Activated naive CD8-positive, alpha-beta T cell treated with anti-CD3 and anti-CD28 coated beads, Interleukin-2, amount 50 U/mL, for 16 hours (primary cell): ENCODE measurements at places on chromosomes 12 and 14.

DNA sequence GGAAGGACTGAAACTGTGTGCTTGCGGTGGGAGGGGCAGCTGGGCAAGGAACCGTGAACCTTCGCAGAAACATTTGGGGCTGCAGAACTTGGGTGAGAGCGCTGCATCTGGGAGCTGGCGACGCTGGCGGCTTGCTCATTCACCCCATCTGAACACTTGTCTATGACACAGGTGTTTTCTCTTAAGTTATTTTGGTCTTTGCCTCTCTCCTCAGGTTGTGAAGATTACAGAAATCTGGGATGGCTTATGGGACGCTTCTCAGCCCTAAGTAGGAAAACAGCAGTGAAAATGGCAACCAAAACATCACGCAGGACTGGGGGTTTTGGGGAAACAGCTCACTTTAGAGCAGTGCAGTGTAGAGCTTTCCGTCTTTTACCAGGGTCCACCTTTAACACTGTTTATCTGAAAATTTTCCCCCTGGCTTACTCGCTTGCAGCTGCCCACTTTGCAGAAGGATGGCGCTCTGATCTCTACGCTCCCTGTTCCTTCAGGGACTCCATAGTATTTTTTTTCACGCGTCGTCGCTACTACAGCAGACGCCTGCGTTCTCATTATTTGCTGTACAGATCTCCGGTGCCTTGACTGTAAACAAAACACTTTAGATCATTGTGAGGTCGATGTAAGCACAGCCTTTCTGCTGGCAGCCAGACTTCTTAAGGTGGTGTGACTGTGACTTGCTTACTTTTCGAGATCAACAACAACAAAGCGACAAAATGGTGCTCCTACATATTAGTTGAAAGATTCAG lies 2.7 kb upstream of the CDKN1B start:
- no peak for DNase-seq

GRCh38 chr12:116053479-116054200 lies 223.9 kb downstream of the MED13L start:
- DNase-seq = no peak

- DNase-seq = no peak
Measured at GRCh38 chr14:104600805-104601204, 3.8 kb downstream of the TMEM179 start.

DNA sequence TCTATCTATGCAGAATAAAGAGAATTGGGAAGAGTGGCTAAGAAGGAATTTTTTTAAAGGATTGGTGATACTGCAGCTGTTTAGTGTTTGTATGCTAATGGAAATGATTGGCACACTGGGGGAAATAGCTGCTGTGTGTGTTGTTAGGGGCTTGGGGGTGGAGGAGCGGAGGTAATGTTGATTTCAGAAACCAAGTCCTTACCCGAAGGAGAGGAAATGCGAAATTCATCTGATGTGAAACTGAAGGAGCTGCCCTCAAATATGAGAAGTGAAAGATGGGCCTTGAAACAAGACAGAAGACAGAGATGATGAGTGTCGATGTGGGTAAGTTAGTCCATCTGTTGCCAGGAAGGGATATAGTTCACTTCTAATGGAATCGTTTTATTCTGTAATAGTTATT lies 21.2 kb upstream of the RNASE12 start:
- DNase-seq = no peak

- DNase-seq = no peak
Measured at GRCh38 chr14:98323836-98324235, 948.2 kb downstream of the BCL11B start.

DNA sequence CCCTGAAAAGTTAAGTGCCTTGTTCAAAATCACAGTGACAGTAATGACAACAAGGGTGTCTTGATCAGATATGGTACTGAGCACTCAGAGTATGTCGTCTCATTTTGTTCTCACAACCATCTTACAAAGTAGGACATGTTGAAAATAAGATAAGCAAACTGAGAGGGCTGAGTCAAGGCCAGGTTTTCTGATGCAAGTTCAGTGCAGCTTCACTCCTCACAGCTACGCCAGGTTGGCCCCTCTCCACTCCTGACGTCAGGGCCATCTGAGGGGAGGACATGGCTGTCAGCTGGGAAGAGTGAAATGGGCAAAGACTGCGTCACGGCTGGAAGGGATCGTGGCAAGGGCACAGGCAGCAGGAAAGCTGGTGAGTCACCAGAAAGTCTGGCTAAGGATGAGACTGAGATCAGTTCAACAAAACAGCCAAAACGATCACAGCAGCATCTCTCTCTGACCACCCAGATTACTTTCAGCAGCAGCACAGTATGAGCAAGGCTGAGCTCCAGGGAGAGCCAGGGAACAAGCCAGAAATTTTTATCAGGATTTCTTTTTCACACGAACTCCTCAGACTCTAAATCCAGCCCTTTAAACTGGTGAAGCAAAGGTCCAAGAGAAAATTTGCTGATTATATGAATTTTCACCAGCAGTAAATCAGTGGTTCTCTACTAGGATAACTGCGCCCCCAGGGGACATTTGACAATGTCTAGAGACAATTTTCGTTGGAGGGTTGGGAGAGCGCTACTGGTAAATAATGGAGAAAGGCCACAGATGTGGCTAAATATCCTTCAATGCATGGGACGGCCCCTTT lies 297.9 kb upstream of the AMIGO2 start:
- DNase-seq = no peak

DNA sequence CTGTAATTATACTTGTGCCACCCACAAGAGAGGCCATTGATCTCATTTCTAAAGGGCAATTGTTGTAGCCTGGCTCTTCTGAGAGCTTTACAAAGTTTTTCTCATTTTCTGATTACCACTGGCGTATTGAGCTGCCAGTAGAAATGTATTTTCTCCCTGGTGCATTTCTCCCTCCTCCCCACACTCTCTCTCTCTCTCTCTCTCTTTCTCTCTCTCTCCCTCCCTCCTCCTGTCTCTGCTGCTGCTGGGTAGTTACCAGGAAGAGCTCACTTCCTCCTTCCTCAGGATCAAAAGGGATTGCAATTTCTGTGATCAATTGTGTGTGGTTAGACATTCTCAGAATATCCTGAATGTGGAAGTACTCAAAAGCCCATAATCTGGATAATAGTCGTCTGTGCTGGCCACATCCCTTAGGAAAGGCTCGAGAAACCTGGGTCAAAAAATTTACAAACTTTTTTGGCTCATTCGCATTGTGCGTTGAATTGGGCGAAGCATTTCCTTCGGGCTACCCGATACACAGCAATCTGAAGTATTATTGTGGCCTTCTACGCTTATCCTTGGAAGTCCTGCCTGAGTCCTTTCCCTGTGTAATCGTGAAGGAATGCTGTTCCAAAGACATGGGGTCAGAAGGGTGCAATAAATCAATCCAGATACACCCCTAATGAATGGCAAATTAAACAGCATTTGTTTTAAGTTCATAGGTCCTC lies 254.8 kb downstream of the MSRB3 start:
- DNase-seq = no peak

DNA sequence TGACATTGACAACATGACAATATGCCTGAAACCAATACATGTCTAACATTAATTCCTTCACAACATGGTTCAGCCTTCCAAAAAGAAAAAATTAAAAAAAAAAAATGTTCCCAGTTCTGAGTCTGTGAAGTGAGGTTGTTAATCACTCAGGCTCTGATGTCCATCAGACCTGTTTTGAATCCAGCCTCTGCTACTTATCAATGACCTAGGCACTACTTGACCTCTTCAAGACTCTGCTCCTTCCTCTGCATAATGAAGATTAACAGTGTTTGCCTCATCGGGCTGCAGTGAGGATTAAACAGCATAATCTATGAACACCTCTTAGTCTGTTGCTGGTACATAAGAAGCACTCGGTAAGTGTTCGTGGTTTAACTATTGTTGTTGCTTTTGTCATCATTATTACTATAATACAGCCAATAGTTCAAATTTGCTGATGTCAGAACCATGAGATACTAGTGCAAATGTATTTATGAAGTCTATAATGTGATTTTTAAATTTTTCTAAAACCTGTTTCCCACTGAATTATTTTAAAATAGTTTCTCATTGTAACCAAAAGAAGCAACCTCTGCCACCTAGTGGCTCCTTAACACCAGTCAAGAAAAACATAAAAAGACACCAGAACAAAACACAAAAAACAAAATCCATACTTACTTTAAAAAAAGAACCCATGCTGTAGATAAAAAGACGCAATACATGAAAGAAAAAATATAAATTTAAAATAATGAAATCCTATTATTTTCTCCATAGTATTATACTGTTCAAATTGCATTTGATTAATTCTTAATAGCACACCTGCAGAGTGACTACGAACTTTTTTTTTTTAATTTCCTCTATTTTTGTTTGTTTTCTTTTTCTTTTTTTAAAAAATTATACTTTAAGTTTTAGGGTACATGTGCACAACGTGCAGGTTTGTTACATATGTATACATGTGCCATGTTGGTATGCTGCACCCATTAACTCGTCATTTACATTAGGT lies 20.3 kb upstream of the TMX1 start:
- DNase-seq = no peak

DNA sequence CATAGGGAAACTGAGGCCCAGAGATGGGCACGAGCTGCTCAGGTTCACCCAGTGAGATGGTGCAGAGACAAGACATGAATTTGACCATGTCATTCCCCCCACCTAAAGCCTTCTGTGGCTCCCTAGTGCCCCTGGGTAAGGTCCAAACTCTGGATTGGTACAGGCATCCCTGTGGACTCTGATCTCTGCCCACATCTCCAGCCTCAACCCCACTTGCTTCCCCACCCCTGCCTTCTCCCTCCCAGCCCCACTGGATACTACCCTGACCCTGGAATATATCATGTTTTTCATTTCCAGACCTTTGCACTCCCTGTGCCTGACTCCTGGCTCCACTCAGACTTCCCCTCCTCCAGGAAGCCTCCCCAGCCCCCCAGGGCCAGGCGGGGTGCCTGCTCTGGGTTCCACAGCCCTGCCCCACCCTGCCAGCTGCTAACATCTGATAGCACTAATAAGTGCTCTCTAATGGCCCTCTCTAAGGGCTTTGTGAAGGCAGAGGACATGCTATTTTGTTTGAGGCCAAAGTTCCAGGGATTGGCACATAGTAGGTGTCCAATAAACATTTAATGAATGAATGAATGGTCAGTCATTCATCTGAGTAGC lies 1.1 kb upstream of the SDSL start:
- no peak for DNase-seq

GRCh38 chr12:32988982-32989381 lies 92.4 kb upstream of the PKP2 start:
- no peak for DNase-seq

- no peak for DNase-seq
Measured at GRCh38 chr12:33349791-33350190, 89.8 kb downstream of the SYT10 start.

GRCh38 chr12:6961278-6961694 lies 9.2 kb downstream of the PHB2 start:
- DNase-seq = peak; percentile 86

- DNase-seq = no peak
Measured at GRCh38 chr14:48350971-48351370, 675.6 kb upstream of the MDGA2 start.

DNA sequence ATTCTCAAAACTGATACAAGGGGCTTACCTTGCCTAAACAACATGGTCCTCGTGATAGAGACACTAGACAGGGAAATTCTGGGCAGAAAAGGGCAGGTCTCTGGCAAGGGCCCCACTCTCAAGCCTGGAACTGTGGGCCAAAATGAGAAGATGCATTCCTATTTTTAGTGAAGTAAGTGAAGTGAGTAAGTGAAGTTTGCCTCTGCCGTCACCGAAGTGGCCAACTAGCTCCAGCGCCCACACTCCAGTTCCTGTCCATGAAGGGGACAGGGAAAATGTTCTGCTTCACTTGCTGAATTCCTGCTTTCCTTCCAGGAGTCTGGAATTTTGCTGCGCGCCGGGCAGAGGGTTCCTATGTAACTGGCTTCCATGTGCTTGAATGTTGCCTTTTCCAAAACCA lies 1035.6 kb upstream of the TMEM132C start:
- DNase-seq = no peak

GRCh38 chr14:38367922-38368321 lies 112.0 kb upstream of the CLEC14A start:
- DNase-seq = no peak

DNA sequence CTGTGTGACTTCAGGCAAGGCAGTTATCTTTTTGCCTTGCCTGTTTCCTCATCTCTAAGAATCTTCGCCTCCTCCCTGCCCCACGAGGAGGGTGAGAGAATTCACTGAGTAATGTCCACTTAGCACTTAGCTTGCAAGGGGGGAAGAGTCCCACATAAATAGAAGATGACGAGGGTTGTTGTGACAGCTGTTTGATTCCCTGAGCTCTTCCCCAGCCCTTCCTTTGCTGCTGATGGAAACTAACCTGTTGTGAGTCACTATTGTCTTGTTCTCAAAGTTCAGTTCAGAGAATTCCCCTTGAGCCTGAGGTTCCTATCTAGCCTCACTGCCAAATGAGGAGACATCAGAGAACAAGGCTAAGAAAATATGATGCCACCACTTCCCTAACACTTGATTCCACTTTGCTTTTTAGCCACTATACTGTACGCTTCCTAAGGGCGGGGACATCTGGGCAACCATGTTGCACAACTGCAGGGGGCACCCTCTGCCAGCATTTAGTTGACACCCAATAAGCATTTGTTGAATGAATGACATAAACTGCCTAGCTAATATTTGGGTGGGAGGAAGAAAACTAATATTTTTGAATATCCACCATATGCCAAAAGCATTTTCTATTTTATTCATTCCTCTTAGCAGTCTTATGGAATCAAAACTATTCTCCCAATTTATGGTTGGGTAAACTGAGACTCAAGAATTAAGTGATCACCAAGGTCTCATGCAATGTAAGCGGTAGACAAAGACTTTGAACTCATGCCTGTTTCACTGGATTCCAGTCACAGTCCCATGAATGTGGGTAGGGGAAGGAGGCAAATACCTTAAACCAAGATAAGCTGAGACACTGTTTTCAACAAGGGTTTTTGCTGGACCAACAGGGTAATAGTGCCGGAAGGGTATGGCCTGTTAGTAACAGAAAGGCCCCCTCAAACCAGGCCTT lies 77.6 kb downstream of the ZFP36L1 start:
- DNase-seq = no peak

DNA sequence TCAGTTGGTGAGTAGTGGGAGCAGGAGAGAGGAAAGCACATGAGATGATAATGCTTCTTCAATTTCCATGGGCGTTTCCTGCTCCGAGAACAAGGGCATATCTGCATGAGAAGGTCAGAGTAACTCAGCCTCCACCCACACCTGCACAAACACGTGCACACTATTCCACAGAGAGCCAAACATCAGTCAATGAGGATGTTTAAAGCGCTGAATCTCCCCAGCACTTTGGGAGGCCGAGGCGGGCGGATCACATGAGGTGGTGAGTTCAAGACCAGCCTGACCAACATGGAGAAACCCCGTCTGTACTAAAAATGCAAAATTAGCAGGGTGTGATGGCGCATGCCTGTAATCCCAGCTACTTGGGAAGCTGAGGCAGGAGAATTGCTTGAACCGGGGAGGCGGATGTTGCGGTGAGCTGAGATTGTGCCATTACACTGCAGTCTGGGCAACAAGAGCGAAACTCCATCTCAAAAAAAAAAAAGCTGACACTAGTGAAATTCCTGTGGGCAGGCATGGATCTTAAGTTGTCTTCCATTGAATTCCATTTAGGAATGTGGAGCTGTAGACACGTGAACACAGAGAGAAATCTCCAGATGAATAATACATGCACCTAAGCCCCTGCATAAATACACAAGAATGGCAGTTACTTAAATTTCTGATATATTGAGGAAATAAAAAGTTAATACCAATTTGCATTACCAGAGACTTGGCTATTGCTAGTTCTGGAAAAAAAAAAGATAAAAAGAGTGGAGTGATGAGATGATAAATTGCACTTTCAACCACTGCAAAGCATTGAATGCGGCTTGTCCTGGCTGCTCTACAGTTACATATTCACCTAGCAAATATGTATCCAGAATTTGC lies 1097.4 kb upstream of the TMEM132C start:
- no peak for DNase-seq
